ENCODE measurements at places on chromosomes 11 and 22. TPM values are rescaled to one million over a fixed set of nuclear protein-coding genes. Genes with fewer than 3 reads are reported as not detected.

Gene CTR9
- total RNA-seq, result 21.5 TPM

- no peak for DNase-seq
Observed at GRCh38 chr11:27294654-27295053, 68.4 kb downstream of the CCDC34 start.

DNA sequence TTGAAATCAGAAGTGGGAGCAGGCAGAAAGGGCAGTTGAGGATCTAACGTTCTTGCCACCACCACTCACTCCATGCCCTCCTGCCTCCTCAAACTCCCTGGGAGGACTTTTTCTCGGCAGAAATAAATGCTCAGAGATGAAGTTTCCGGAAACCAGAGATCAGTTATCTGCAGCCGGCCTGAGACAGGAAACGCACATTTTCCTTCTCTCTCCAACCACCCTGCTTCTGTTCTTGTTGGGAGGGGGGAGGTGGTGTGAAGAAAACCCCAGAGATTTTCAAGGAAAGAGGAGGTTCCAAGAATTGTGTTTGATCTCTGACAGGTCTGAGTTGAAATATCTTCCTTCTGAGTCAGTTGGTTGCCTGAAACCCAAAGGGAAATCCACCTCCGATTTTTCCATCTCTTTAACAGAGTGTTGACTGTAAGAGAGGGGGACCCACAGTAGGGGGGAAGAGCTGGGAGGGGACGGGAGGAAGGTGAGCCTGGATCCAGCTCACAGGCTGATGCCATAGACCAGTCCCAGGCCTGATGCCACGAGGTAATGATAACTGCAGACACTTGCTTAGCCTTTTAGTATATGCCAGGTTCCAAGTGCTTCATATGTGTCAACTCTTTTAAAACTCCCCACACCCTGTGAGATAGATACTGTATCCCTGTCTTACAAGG lies 100.8 kb downstream of the TRAF6 start:
- peak; percentile 34 for DNase-seq

GRCh38 chr22:37301144-37301830 lies 19.0 kb downstream of the CYTH4 start:
- DNase-seq, result no peak

- peak; percentile 71 for DNase-seq
Observed at GRCh38 chr11:27395556-27396258, 32.7 kb upstream of the CCDC34 start.

Gene ESAM
- total RNA-seq, result 0.74 TPM

Gene EFEMP2
- 25.3 TPM for total RNA-seq

GRCh38 chr11:2761131-2762030 lies 61.6 kb upstream of the KCNQ1OT1 start:
- DNase-seq, result no peak

Gene SLN
- total RNA-seq, result not detected

GRCh38 chr11:32116668-32117067 lies 25.8 kb downstream of the RCN1 start:
- peak; percentile 48 for DNase-seq

Gene MB
- total RNA-seq, result 0.30 TPM

DNA sequence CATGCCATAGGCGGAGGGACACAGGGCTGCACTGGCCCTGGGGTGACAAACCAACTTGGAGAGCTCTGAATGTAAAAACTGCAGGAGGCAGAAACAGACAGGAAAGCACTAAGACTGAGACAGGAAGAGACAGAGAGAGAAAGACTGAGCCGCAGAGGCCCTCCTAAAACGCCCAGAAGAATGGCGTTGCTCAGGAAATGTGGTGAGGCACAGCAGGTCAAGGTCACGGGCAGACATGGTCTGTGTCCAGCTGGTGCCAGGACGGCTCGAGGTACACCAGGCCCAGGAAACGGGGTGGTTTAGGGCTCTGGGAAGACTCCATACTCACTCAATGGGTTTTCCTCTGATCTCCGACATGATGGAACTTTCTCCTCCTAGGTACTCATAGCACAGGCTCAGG lies 29.1 kb downstream of the MAFF start:
- DNase-seq, result no peak

Gene CELSR1
- 11.8 TPM for total RNA-seq

Gene PAX6
- total RNA-seq, result 36.2 TPM

Data from M059J (cell line).